ENCODE measurements at places on chromosomes 7 and 10.

GRCh38 chr7:108736221-108736891, 166.7 kb downstream of the DNAJB9 start:
- no peak for DNase-seq

DNA sequence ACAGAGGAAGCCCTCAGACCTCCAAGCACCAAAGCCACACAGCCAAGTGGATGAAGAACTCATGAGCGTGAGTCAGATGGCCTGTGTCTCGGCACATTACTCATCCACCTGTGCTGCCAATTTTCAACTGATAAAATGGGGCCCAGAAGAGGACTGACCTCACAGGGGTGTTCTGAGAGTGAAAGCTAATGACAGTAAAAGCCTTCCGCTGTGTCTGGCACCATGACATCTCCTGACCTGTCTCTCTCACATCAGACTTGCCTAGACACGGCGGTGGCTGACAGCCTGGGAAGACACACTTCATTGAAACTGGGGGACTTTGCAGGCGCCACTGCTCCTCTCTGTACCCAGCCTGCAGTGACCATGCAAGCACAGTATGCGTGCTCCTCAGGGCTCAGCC, 8.3 kb upstream of the SLC18A3 start:
- no peak for DNase-seq

DNA sequence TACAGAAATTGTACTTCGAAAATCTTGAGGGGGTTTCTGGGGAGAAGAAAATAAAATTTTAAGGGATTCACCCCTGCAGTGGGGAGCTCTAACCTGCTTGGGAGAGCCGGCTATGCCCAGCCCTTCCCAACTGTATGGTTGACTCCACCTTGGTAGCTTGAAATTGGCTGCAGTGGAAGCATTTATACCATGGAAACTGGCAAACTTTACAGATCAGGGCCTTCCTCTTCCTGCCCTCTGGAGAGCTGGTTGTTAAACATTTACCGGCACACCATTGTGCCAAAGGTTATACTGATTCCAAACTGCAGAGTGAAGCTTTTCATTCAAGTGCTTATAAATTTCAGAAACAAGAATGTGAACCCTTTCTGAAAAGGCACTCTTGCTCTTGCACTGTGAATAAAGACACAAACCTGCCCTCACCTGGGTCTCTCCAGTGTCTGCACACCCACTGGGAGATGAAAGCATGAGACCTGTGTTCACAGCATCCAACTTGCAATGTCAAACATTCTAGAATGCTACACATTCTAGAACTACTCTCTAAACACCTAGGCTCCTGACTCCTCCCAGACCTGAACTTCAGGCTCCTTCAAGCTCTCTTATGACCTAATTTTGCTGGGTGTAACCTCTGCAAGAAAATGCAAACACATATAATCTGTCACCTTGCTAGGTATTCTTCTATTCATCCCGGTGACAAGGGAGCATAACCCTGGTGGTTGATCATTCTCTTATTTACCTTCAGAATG, 44.7 kb downstream of the ABLIM1 start:
- DNase-seq = no peak

GRCh38 chr10:99828464-99828863, 46.0 kb downstream of the ABCC2 start:
- no peak for DNase-seq

DNA sequence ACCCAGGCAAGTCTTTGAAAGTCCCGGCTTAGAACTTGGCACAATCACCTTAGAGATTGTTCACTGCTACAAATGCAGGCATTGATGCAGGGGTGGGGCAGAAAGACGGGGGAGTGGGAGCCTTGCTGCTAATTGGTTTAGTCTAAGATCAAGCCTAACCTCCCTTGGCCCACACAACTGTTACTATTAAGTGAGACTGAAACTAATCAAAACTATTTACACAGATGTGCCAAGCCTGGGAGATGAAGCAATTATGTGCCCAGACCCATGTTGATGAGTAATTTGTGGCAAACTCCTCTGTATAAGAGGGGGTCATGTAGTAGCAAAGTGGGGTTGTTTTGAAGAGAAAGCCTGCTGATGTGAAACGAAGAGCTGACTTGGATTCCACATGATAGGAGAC, 178.2 kb upstream of the ITGB1 start:
- DNase-seq = no peak

Data from activated naive CD4-positive, alpha-beta T cell (primary cell).